Right renal cortex interstitium (tissue), 3 donors: ENCODE measurements at places on chromosomes 1 and 21. TPM values are rescaled to one million over a fixed set of nuclear protein-coding genes. Genes with fewer than 3 reads are reported as not detected.

Gene MAP10
- 7.7 TPM for polyA plus RNA-seq

Gene C1orf87
- 0.47 TPM for polyA plus RNA-seq

Gene EXOC8
- polyA plus RNA-seq = 10.6 TPM

Gene SPRR1B
- not detected for polyA plus RNA-seq

Gene PSEN2
- 17.8 TPM for polyA plus RNA-seq

Gene CFHR4
- polyA plus RNA-seq = not detected

Gene KRTAP12-2
- polyA plus RNA-seq = not detected

Gene SPRR2F
- polyA plus RNA-seq = not detected

Gene VN1R5
- polyA plus RNA-seq = not detected

- no peak for DNase-seq
These were observed 1.2 kb downstream of the PPP1R8 start for GRCh38 chr1:27831568-27832410.

- DNase-seq = no peak
These were observed 53.8 kb downstream of the SERBP1 start for GRCh38 chr1:67376381-67376780.

DNA sequence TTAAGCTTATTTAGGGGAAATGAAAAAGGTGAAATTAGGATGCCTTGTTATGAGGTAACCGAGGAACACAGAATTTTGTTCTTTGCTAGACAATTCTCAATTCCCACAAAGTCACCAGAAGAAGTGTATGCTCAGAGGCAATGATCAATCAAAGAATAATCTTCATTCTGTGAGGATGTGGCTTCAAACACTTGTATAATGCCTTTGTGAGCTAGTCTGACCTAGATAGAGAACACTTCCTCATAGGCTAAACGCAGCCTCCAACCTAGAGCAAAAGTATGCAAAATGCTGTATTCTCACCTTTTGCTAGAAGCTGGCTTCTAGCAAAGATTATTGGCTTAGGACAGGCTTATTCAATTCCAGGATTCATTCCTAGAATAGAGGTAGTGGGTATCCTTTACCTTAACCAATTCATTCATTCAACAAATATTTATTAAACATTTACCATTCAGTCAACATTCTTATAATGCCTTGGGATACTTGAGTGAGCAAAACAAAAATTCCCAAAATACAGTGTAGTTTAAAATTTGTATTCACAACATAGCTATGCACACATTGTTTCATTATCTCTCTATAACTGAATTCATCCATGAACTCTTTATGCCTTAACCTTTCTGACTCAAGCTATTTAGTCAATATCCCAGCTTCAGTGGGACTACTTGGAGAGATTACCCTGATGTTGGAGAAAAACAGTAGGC lies 530.2 kb downstream of the PTPRC start:
- no peak for DNase-seq

DNA sequence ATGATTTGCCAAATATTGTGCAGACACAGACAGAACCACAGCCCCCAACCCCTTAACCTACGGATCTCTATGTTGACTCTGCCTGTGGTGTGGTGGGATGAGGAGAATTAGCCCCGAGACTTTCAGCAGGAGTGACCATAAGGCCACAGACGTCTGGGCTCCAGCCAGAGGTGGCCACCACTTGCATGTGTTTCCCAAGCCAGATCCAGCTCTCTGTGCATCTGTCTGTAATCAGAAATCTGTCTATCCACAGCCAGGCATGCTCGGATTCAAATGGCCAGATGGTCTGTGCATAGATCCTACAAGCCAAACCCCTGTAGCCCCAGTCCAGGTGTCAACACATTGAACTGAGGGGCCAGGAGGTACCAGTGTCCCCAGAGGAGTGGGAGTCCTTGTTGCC lies 140.6 kb downstream of the SYF2 start:
- DNase-seq = no peak

DNA sequence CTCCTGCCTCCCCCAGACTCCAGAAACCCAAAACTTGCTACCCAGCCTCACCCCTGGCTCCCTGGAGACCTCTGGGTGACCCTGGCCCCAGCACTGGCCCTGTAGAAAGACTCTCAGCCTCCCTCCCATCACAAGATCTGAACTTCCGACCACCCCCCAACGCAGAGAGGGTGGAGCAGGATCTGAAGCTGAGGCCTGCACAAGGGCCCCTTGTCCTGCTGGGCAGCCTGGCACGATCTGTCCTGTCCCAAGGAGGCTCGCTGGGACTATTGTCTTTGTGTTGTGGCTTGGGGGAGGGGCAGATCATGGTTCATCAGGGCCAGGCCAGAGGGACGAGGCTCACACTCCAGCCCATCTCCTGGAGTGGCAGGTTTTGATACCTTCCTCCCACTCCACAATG lies 20.0 kb downstream of the PHLDA3 start:
- DNase-seq = no peak

DNA sequence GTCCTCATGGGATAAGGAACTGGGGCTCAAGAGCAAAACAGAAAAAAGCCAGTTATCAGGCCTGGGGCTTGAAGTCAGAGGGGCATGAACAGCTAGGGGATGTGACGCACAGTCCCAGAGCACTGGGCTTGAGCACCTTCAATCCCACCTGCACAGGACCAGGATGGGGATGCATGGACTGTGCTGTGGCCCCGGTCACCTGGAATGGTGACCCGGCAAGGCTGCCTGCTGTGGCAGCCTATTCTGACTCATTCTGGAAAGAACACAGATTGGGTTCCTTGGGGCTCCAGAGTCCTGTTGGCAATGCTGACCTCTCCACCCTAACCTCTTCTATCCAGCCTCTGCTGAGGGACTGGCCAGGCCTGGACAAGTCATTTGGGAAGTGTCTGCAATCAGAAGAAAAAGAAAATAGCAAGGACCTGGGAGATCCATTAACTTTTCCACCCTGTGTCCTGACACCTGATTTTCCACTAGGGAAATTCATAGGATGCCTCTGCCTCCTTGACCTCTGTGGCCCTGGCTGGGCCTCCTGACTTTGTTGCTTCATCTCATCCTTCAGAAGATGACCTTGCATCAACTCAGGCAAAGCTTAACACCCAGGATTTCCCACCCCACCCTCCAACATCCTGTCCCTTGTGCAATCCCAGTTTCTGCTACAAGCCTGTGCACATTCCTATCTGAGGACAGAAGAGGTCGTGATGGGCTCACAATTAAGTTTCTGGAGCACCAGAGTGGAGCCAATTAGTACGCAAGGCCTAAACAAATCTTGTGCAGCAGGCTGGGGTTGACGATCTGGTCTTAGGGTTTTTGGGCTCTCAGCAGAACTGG lies 17.9 kb upstream of the FMOD start:
- DNase-seq = no peak

- DNase-seq = no peak
These were observed 17.3 kb downstream of the NOC2L start for GRCh38 chr1:941588-942383.

DNA sequence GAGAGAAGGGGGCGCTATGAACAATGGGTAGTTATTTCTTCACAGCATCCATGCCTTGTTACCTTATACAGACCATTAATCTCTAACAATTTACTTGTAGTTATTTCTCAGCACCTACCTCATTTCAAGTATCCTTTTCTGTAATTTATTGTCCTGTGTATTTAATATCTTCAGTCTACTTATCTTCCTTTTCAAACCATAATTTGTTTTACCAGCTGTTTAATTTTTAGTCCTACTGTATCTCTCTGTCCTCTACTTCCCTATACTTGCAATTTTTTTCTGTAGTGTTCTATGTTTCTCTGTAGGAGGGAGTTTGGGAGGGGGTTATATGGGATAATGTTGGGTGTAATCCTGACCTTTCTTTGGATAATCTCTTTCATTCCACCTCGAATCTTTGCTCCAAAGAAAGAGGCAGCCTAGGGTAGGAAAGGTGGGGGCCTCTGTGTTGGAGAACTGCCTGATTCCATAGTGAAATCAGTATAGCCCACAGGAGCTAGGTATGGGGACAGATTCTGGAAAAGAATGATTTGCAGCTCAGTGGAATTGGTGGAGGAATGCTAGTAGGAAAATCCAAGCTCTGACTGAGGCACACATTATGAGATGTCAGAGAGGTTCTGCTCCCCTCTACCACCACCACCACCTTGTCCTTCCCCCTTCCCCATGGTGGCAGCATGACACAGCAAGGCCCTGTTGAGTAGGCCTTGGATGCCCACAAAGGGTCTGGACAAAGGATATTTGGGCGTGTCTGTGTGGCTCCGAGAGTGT lies 642 bp downstream of the MLLT11 start:
- DNase-seq = peak; percentile 41

DNA sequence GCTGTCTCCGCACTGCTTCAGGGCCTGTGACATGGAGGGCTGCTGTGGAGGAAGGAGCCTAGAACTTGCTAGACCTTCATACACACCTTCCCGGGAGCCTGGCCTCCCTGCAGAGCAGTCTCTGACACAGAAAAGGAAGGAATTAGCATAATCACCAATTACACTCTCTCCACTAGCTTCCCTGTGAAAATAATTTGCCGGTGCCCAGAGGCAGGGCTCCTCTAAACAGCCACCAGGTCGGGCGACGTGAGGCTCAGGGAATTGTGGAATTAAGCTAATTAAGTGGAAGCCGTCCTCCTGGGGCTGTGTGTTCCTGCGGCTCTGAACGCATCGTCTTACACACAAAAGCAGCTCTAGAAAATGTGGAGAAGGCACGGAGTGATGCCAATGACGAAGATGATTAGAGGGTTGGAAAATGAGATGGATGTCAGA lies 82.6 kb downstream of the NENF start:
- no peak for DNase-seq

DNA sequence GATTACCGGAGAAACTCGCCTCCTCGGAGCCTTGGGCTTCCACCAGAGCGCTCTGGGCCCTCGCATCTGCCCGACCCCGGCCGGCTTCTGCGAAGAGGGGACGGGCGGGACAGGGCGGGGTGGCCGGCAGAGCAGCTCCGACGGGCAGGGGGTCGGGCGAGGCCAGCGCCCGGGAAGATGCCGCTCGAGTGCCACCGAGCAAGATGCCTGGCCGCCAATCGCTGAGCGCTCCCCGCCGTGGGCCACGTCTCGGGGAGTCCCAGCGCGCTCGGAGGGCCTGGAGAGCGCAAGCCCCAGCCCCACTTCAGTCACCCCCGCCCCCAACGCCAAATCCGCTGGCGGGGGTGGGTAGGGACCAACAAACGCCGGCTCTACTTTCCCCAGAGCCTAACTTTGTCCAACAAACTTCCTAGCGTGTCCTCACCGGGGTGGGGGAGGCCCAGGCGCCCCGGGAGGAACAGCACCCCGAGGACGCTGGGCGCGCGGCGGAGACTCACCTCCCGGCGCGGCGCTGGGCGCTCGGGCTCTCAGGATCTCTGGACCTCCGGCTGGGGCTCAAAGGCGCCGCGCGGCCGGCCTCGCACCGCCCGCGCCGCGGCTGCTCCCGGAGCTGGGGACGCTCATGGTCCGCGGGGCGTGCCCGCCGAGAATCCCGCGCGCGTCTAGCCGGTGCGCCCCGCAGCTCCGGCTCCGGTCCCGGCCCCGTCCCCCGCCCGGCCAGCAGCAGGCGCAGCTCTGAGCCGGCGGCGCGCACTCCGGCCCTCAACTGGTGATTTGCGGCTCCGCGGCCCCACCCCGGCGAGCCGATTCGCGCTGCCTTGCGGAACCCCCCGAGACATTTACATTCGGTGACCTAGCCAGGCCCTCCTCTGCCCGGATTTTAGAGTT lies at the start of gene BCAR3:
Gene BCAR3 (minus strand): TSS at position 737 of the 888 bp plus-strand sequence. CDS start 6,907 bp downstream, outside the sequence.
- no peak for DNase-seq

- DNase-seq = no peak
These were observed 10.4 kb upstream of the MRPL9 start for GRCh38 chr1:151773702-151774101.

GRCh38 chr1:2580691-2581090 lies 5.9 kb upstream of the PRXL2B start:
- no peak for DNase-seq

- no peak for DNase-seq
These were observed 148.6 kb upstream of the HMGB4 start for GRCh38 chr1:33715195-33715811.

DNA sequence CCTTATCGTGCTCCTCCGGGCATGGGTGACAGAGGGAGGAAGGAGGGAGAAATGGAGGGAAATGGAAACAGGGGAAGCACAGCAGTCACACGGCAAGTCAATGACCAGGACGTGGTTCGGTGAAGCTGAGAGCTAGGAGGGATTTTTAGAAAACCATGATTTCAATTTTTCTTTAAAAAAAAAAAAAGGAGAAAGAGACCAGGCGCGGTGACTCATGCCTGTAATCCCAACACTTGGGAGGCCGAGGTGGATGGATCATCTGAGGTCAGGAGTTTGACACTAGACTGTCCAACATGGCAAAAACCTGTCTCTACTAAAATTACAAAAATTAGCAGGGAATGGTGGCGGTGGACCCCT lies 776 bp upstream of the TNFRSF9 start:
- DNase-seq = no peak

DNA sequence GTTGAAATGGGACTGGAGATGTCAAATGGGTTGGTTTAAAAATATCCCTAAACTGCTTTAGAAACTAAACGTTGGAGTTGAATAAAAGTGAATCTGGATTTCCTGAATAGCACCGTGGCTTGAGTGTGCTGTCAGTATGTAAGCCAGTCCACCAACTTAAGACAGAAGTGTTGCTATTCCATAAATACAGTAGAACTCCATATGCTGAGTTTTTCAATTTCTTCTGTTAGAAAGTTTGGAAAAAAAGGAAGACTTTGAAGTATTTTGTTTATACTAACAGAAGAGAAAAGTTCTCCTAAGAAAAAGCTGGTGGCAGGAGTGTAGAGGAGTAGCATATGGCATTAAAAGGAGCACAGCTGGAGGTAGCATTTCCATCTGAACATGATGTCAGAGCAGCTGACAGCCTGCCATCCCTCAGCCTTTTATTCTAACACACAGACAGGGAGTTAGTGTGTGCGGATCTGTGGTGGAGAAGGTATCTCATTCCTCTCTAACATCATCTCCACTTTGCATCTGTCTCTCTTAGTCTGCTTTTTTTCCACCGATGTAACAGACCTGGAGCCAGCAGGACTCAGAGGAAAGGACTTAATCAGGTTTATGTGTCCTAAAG lies at the start of gene ZBTB18:
Gene ZBTB18 (plus strand): TSS at position 449 of the 610 bp plus-strand sequence. CDS start 149 bp downstream, at position 598.
- DNase-seq = no peak

DNA sequence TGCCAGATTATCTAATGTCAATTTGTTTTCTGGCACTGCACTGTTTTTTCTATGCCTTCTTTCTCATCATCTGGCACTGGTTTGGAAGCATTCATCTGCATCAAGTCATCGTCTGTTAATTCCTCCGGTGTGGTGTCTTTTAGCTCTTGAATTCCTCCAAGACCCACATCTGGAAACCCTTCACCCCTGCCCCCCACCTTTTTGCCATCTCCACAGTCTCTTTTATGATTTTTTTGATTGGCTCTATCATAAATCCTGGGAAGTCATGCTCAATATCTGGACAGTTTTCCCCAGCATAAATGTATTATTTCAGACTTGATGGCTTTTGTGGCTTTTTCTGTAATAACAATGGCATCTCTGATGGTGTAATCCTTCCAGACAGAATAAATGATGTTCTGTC lies 10.4 kb upstream of the KCNK1 start:
- DNase-seq = no peak

- DNase-seq = no peak
These were observed 160.2 kb downstream of the DENND1B start for GRCh38 chr1:197614916-197615692.

DNA sequence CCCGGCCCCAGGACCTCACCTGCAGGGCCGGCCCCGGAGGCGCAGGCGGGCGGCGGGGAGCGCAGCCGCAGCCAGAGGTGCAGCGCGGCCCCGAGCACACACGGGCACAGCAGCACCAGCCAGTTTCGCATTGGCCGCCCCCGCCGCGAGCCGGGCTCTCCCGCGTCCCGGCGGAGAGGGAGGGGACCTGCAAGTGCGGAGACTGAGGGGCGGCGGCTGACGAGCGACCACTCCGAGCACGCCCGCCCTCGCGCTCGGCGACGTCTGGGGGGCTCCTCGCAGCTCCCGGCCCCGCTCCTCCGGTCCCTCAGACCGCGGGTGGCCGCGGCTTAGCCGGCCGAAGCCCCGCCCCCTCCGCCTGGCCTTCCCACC lies at the start of gene B3GALNT2:
Gene B3GALNT2 (minus strand): TSS at position 331 of the 372 bp plus-strand sequence. CDS start 200 bp downstream, at position 131.
- DNase-seq = no peak
